ENCODE measurements at places on chromosomes 1 and 21.

DNA sequence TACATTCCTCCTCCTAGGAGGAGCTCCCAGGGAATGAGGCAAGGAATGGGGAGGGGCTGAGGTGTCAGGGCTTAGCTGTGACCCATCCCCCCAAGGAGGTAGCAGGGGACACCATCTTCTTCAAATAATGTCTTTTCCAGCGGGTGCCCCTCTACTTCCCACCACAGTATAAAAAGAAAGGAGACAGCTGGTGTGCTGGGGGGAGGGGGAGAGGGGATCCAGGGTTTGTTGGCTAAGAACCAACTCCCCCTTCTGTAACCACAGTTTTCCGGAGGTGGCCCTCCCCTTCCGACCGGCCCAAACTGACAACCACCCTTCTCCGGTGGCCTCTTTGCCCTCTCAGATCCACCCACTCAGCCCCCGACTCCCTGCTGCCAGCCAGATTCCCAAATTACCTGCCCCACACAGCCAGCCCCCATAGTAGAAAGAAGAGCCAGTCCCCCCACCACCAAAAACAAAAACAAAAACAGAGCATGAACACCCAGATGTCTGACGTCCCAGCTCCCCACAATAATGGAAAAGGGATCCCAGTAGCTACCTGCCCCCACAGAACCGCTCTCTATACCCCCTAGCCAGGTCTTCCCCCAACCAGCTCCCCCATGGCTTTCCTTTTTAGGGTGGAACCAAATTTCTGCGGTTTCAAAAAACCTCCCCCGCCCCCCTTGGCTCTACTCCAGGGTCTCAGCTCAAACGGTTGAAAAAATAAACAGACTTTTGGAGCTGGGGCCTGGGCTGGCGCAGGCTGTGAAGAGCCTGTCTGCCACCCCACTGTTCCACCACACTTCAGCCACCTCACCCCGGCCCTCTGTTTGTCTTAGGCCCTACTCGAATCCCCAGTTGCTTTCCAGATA, 2.1 kb downstream of the ARHGEF2 start:
- peak; percentile 92 for DNase-seq

- no peak for DNase-seq
Observed at GRCh38 chr1:92587445-92587844, 100.7 kb upstream of the GFI1 start.

- no peak for DNase-seq
Observed at GRCh38 chr1:209931141-209931540, 6.9 kb upstream of the SYT14 start.

DNA sequence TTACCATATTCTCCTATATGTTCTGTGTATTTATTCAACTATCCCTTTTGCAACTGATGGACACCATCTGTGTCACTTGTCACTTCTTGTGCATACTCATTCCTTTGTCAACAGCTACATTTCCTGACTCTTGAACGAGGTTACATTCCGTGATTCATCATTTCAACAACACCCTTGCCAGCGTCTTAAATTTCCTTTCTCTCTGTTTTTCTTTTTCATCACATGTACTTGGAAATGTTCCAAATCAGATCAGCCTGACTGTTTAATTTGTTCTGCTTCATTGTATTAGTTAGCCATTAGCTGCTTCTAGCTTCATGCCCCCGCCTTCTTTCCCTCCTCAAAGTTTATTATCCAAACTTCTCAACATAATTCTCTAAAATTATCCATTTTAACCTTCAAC, 173.0 kb downstream of the ADGRL4 start:
- peak; percentile 88 for DNase-seq

GRCh38 chr1:38539931-38540330, 319.6 kb downstream of the RRAGC start:
- DNase-seq = no peak

GRCh38 chr1:182688436-182689205, 4.2 kb upstream of the RGS8 start:
- DNase-seq = no peak

DNA sequence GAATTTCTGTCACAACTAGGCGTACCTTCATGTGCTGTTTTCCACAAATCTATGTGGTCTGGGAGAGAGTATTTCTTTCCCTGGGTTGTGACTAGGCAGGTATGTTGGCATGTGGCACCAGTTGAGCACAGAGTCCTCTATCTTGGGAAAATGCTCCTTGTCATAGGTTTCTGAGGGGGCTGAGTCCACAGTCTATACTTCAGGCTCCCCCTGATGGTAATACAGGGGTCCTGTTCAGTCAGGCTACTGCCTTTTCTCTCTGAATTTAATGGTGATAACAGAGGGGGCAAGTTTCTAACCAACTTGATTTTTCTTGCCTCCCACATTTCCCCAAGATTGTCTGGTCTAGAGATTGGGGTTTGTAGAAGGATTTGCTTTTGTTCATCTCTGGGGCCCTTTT, 35.8 kb downstream of the VANGL1 start:
- no peak for DNase-seq

GRCh38 chr1:205445646-205445935, 10.3 kb downstream of the BLACAT1 start:
- DNase-seq = no peak

GRCh38 chr1:45414746-45415145, 74.5 kb upstream of the MUTYH start:
- DNase-seq = no peak

- no peak for DNase-seq
Observed at GRCh38 chr1:113903501-113904292, 902 bp downstream of the AP4B1 start.

DNA sequence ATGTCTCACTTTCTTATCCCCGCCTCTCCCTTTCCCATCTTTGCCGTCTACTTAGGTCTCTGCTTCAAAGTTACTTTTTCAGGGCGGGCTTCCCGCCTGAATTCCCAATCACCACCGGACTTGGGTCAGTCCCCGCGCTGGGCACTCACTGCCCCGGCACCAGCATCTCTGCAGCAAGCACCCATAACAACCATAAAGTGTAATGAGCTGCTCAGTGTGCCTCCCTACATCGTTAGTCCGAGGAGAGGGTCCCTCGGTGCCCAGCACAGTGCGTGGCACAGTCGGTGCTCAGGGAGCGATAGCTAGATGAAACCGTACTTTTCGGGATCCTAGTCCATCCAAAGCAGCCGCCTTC, 633 bp upstream of the CTPS1 start:
- DNase-seq = no peak

- DNase-seq = peak; percentile 16
Observed at GRCh38 chr1:44433209-44433608, 28.2 kb downstream of the RNF220 start.

GRCh38 chr1:204706838-204707509, 21.4 kb upstream of the LRRN2 start:
- no peak for DNase-seq

- no peak for DNase-seq
Observed at GRCh38 chr1:38487396-38487795, 372.2 kb downstream of the RRAGC start.

- DNase-seq = no peak
Observed at GRCh38 chr1:59096501-59096900, 200.4 kb upstream of the FGGY start.

DNA sequence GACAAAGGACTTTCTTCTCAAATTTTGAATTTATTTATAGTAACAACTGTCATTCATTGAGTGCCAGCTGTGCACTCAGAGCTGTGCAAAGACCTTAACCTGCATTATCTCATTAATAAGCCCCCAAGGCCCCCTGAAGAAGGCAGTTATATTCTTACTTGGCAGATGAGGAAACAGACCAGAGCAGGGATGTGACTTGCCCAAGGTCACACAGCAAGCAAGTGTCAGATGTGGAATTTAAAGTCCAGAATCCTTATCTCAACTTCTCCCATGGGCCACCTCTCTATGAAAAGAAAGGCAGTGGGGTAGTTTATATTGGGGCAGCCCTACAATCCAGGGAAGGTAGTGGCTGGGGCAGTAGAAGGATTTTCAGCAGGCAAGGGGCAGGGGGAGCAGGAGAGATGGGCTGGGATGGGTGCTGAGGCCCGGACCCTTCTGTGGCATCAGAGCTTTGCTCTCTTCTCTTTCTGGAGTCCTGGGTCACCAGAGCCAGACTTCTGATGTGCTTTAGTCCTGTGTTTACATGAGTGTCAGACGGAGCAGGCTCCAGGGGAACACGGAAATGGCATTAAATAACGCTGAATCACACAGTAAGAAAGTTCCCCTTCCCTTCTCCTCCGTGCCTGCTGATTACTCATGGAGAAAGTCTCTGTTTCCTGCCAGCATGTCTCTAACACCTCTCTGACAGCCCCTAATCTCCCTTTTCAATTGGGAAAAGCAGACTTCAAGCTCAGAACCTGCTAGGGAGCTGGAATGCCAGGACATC, 39.5 kb downstream of the EPHB2 start:
- peak; percentile 91 for DNase-seq

GRCh38 chr1:77975907-77976306, 3.0 kb downstream of the FUBP1 start:
- no peak for DNase-seq

DNA sequence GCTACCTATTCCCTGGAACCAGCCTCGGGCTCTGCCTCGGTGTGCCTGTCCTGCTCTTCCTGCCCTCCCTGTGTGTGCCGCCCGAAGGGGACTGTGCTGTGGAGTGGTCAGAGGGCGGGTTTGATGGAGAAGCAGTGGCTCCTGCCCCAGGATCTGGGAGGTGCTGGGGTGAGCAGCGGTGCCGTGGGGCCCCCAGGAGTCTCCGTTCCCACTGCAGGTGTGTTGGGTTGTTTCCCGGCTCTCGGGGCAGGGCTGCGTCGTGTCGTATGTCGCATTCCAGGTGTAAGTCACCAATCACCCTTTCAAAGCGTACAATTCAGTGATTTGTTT, 32.6 kb upstream of the TTC34 start:
- DNase-seq = no peak

DNA sequence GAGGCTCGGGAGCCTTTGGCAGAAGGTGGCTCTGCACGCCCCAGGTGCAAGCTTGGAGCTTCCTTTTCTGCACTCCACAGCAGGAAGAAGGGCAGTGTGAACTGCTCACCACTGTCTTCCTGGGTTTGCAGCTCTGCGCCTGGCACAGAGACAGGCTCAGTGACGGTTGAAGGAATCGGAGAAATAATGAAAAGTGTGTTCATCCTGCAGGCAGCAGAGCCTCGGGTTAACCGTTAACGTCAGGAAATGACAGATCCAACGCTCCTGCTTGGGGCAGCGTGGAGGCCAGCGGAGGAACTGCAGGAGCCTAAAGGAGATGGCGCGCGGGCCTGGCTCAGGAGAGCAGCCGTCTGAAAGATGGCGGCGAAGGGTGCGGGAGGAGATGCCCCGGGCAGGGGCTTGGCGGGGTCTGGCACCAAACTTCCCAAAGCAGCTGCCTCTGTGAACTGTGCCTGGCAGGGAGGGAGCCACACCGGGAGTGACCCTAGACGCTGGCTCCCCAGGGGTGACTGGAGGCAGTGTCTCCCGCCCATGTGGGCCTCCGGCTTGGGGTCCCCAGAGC, 10.9 kb upstream of the SAMD11 start:
- no peak for DNase-seq

DNA sequence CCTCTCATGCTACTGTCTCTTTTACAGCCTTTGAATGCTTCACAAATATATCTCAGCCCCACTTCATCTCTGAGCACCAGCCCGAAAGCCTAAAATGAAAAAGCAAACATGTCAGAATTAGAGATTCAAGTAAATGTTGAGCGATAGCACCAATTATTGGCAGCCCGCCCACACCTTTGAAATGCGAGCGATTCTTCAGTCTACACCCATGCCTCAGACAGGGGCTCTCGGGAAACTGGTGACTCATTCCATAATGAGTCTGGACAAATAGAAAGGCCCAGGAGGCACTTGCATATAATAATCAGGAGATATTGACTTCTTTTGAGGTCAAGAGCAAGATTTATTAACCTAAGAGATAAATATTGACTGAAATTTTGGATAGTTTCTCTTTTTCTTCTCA, 487.3 kb upstream of the PTBP2 start:
- DNase-seq = peak; percentile 13

DNA sequence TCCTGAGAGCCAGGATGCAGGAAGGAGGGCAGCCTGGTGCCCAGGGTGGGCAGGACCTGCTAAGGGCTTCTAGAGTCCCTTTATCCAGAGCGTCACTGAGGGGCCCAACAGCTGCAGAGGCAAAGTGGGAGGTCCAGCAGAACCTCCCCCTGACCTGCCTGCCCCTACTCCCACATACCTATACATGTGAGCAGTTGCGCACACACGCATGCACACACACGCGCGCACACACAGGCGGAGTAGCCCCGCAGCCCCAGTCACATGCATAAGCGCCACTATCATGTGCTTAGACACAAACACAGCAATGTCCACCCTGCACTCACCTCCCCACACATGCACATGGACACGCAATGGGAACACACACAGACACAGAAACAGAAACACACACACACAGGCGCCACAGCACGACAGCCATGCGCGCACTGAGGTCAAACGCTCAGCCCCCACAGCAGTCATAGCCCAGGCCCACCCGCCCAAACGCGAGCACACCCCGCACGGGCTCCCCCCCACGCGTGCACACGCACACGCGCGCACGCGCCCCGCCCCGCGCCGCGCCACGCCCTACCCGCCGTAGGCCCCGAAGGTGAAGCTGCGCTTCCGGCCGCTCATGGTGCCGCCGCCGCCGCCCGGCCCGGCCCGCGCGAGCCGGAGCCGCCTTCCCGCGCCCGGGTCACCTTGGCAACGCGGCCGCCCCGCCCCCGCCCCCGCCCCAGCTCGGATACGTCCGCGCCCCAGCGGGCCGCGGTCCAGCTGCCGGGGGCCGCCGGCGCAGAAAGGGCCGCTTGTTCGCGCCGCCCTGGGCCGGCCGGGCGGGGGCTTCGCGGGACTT, 17.7 kb downstream of the RAP1GAP start:
- no peak for DNase-seq

GRCh38 chr1:21904704-21905520, 32.2 kb downstream of the HSPG2 start:
- peak; percentile 54 for DNase-seq

GRCh38 chr1:2166254-2166653, 28.3 kb downstream of the FAAP20 start:
- no peak for DNase-seq

GRCh38 chr1:207910591-207911354, at the start of gene CD34:
Gene CD34, minus strand, starts transcription at chr1:207911125. Its CDS starts 45 bp downstream, at chr1:207911080.
- DNase-seq = peak; percentile 13

- DNase-seq = no peak
Observed at GRCh38 chr1:62013264-62013663, 181.4 kb upstream of the L1TD1 start.

DNA sequence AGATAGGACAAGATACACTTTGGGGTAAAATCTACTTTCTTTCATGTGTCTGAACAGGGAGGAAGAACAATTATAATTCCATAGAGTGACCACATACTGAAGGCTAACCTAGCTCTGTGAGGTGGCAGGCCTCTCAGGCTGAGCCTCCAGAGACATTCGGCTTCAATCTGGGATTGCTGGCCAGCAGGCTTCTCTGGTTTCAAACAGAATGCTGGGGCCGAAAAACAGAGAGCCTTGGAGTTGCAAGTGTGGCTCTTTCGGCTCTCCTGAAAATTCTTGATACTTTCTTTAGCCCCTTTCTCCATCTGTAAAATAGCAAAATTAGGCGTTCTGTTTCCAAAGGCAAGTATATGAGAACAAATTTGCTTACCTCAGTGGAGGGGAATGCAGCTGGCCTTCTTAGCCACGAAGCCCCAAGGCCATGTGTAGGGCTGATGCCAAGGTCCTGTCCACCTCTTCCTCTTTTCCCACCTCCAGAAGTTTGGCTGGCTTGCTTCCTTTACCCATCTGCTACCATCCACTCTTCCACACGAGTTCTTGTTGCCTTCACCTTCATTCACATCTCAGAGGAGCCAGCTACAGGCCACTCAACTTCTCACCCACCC, 30.0 kb upstream of the UBE2U start:
- DNase-seq = no peak
